Activated CD8-positive, alpha-beta memory T cell treated with anti-CD3 and anti-CD28 coated beads for 48 hours (primary cell): ENCODE measurements at places on chromosomes 2 and 18.

GRCh38 chr2:36871068-36871707 is 95.1 kb downstream of the STRN start:
- DNase-seq = no peak

DNA sequence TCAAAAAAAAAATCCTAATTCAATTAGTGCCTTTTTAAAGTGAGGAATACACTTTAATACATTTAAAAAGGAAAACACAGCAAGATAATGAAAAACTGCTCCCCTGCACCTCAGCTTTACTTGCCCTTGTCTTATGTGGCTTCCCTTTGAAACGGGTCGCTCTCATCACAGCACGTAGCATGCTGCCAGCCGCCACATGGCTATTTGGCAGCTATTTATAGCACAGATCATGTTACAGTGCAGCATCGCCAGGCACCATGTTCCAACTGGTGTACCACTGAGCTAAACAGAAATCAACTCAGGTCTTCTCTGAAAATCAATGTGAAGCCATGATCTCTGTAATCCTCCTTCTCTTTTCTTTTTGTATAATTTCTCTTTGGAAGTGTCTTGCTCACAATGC is 65.1 kb downstream of the TMEM182 start:
- no peak for DNase-seq

- DNase-seq = no peak
These were observed 5.4 kb downstream of the SEC11C start for GRCh38 chr18:59145055-59145454.

DNA sequence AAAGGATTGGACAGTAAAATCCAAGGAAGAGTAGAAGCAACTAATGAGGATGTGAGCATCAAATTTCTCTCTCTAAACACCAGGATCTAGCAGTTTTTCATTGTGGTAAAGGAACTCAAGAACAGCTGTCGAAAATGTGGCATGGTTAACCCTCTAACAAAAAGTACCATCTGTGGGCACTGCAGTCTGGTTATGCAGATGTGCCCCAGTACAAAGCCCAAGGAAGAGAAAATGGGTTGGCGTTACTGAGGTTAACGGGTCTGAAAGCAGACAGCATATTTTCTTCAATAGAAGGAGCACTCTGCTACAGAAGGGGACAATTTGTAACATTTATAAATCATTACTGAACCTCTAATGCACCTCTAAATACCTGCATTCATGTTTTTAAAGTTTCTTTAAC is 253.0 kb upstream of the HNRNPA3 start:
- DNase-seq = no peak

- no peak for DNase-seq
These were observed 15.8 kb downstream of the ZNF236 start for GRCh38 chr18:76838182-76838581.

- no peak for DNase-seq
These were observed 13.9 kb upstream of the SMCHD1 start for GRCh38 chr18:2641638-2642037.

- DNase-seq = no peak
These were observed 31.8 kb upstream of the KCNE4 start for GRCh38 chr2:223019987-223020717.

DNA sequence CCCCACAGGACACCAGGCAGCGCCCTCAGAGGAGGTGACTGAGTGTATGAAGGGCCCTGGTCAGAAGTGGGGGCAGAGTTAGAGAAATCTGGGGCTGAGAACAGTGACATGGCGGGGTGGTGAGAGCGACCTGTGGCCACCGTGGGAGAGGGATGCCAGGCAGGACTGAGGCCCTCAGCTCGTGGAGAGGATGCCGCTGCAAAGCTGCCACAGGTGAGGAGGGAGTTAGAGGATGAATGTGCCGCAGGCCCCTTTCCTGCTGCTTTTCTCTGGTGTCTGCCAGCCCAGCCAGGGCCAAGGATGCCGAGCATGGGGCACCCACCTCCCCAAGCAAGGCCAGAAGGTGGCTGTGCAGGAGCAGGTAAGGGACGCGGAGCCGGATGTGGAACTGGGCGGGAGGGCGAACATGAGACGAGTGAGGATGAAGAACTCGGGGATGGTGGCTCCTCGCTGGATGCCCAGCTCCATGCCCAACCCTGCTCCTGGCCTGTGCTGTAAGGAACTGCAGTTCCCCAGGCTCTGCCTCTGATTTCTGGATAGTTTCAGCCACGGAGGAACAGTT is 269.2 kb upstream of the HDAC4 start:
- DNase-seq = no peak

DNA sequence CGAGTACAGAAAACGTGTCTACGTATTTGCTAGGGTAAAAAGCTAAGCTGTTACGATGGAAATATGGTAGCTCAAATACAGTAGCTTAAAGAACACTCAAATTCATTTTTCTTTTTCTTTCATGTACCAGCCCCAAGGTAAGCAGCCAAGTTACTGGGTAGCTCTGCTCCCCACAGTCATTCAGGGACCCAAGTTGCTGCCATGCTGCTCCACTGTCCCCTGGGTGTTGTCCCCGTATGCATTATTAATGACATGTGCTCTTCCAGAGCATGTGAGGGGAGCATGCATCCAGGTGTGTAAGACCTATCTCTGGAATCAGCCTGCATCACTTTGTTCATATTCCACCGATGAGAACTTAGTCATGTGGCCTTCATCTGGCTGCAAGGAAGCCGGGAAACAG is 105.1 kb upstream of the SP3 start:
- no peak for DNase-seq

DNA sequence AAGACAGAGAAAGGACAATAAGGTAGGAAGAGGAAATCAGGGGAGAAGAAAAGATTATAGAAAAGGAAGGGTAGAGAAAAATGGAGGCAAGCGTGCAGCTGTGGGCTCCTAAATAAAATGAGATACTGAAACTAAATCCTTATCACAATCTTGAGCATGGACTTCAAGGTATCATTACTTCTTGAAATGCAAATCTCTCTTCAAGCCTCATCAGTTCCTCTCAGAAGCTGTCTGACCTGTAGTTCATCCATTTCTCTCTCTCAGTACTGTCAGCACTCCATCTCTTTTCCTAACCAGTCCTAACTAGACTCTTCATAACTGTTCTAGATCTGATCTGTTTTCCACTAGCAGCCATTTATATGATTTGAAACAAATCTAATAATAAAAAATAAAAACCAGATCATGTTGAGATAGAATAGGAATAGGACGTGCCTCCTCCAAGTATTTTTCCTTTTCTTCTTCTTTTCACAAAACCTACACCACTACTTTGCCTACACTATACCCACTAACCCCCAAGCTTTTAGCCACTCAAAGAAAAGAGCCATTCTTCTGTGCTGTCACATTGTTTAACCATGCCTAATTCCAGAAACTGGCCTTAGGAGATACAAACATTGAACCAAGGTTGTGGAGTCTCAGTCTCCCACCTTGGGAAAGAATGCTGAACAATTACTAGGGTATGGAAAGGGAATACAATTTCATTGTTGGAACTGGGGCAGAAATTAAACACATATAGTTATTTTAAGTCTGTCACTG is 21.1 kb downstream of the BABAM2 start:
- no peak for DNase-seq

GRCh38 chr2:109633284-109633961 is 19.3 kb downstream of the SOWAHC start:
- no peak for DNase-seq

GRCh38 chr2:100821255-100821910 is 1.4 kb downstream of the NPAS2 start:
- DNase-seq = no peak

DNA sequence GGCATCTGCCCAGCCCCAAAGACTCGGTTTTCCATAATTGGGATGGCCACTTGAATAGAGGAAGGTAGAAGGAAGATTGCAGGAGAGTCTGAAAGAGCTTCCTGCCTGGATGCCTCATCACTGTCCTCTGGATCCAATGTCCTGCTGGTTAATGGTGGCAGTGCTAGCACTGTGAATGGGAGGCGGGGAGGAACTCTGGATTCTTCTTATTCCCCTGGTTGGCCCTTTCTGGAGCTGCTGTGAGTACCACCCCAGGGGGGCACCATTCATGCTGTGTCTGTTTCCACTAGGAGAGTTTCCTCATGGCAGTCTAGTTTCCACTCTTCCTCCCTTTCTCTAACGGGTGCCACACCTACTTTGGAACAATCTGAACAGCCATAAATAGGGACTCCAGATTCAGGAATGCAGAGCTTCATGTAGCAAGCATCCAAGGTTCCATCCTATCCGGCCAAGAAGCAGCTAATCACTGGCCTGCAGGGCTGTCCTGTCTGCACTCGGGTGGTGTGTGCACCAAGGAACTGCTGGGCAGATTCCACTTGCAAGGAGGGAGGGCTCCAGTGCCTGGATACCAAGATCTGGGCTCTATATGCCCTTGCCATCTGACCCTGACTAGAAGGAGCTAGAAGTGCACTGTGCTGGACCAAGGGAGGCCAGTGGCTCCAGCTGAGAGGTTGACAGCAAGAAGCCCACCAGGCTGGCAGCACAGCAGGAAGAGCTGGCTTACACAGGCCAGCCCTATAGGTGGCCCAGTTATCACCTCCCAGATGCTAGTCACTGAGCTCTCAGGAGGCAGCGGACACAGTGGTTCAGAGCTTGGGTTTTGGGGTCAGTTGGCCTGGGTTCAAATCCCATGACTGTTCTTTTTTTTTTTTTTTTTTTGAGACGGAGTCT is 4.6 kb upstream of the ATOH8 start:
- no peak for DNase-seq

- no peak for DNase-seq
These were observed 167.0 kb downstream of the NDUFA10 start for GRCh38 chr2:239858179-239858578.

- DNase-seq = no peak
These were observed 73.8 kb downstream of the TFCP2L1 start for GRCh38 chr2:121211251-121211650.

DNA sequence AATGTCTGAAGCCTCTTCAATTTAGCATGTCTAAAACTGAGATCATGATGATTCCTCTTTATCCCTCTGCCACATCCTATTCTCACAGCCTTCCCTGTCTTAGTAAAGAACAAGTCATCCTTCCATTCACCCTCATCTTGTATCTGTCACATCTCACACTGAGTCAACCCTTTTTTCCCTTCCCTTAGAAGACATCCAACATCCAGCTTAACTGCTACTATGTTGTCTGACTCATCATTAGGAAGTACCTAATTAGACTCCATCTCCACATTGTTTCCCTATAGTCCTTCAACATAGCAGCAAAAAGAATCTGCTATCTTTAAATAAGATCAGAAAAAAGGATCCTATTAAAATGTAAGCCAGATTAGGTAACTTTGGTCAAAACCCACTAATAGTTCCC is 85.2 kb upstream of the GRB14 start:
- no peak for DNase-seq

- DNase-seq = no peak
These were observed 14.9 kb downstream of the SLC9A4 start for GRCh38 chr2:102487761-102488462.

DNA sequence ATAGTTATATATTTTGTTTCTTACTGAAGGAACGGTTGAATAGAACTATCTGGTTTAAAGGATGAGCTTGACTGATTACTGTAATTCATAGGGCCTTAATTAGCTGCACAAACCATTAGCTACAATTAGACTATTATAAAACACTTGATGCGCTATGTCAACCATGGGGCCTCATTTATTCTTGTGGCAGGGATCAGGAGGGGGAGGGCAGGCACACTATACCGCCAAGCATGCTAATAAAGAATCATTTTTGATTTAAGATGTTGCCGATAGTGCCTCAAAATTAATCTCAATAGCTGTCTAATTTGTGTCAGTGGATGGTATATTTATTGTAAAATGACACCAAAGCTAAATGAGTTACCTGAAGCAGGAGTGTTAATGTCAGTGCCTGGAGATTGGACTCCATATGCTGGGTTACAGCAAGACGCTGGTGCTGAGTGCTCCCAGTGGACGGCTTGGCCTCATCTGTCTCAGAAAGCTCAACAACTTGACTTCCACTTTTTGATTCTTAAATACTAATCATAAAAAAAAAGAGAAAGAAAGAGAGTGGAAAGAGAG is 1007.0 kb upstream of the CELF4 start:
- no peak for DNase-seq

GRCh38 chr2:10126632-10127026 is 4.1 kb downstream of the RRM2 start:
- no peak for DNase-seq

DNA sequence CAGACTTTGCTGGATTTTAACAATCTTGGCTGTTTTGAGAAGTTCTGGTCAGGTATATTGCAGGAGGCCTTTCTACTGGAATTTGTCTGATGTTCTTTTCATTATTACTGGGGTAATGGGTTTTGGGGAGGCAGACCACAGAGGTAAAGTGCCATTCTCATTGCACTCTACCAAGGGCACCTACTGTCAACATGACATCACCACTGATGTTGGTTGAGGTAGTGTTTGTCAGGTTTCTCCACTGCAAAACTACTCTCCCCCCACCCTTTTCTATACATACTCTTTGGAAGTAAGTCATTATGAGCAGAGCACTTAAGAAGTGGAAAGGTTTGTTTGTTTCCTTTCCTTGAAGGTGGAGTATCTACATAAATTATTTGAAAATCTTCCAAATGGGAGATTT is 27.0 kb downstream of the PRKD3 start:
- no peak for DNase-seq

GRCh38 chr2:233346376-233346775 is 7.9 kb upstream of the DGKD start:
- no peak for DNase-seq

DNA sequence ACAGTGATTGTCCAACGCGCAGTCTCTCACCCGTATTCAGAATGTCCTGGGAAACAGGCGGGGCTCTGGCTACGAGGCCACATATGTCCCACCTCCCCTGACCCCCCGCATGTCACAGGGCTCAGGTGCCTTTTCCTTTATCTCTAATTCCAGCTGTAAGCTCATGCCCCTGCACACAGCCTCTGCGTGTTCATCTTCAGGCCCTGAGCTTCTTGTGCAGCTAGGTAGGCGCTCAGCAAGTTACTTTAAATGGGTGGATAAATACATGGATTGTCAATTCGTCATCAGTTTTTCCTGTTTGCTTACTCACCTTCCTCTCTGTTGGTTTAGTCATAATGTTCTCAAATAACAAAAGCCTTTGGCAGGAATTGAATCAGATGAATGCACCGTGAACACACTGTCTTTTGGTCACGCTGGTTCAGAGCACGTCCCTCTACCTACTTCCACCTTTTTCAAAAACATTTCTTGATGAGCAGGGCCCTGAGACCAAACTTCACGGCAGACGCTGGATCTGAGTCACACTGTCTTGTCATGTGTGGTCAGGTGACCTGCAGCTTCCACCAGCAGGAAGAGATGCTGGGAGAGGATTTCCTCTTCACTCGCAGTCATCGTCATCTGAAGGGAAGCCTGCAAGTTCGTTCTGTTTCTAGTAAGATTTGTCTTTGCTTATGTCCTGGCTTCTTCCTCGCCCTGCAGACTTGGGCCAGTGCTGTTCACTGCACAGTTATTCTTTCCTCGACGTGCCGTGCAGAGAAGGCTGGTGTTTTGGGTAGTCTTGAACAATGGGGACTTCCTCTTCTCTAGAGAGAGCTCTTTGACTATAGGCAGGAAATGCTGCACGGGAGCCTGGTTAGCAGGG is 138.1 kb downstream of the PTGR3 start:
- peak; percentile 24 for DNase-seq

DNA sequence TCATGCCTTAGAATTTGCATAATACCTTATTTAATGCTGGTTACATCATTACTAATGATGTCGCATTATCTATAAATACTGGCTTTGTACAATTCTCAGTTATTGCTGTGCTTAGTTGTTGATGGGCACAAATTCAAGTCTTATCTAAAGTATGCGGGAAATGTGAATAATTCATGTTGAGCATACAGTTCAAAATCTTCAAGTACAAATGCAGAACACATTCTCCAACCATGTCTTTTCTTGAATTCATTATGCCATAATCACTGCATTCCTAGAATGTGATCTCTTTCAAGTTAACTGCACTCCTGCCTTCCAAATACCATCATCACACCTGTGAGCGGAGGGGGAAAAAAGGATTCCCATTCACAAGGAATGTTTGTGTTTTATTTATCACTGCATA is 337.0 kb downstream of the MBD2 start:
- no peak for DNase-seq
